ENCODE measurements at places on chromosomes 12 and 14. TPM values are rescaled to one million over a fixed set of nuclear protein-coding genes. Genes with fewer than 3 reads are reported as not detected.

Gene FAM181A
- not detected for total RNA-seq

Gene SPTB
- total RNA-seq: 1.7 TPM

Gene BEST3
- 1.5 TPM for total RNA-seq

Gene KRT81
- total RNA-seq: 0.28 TPM

Gene KCNC2
- total RNA-seq: not detected

Gene IL31
- not detected for total RNA-seq

Gene ATN1
- 126 TPM for total RNA-seq

Gene HHIPL1
- total RNA-seq: 2.9 TPM

Gene MSRB3
- total RNA-seq: 7.7 TPM

Gene RD3L
- not detected for total RNA-seq

Gene KIF26A
- 5.5 TPM for total RNA-seq

Gene CLEC4D
- total RNA-seq: not detected

Gene WIF1
- total RNA-seq: not detected

Gene ARHGEF40
- 7.1 TPM for total RNA-seq

Gene CTSG
- not detected for total RNA-seq

Gene NTN4
- total RNA-seq: 55.0 TPM

Gene P2RX2
- not detected for total RNA-seq

Gene RFC5
- 42.7 TPM for total RNA-seq

Gene RNASE7
- not detected for total RNA-seq

Gene ITGB7
- total RNA-seq: 1.1 TPM

Gene IQSEC3
- 0.19 TPM for total RNA-seq

Gene KRT77
- not detected for total RNA-seq

Gene DNAI7
- total RNA-seq: 0.67 TPM

Gene ZFHX2
- 1.4 TPM for total RNA-seq
